ENCODE measurements at places on chromosomes 7 and 10.

- peak; percentile 19 for DNase-seq
These were observed 142.8 kb downstream of the LSM5 start for GRCh38 chr7:32347244-32347828.

DNA sequence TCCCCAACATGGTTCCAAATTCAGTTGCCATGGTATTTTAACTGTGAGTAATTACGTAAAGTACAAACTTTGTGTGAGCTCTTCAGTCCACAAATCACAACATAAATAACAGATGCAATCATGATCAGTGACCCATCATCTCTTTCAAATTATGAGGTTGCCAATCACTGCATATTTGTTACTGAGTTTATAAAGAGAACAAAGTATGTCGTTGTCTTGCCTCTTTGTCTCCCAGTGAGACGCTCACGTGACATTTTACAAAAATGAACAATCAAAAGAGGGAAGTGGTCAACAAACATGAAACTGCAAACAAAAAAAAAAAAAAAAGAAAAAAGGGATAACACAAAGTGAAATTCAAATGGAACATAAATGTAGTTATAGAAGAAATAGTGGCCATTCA is 122.7 kb upstream of the PDSS1 start:
- no peak for DNase-seq

DNA sequence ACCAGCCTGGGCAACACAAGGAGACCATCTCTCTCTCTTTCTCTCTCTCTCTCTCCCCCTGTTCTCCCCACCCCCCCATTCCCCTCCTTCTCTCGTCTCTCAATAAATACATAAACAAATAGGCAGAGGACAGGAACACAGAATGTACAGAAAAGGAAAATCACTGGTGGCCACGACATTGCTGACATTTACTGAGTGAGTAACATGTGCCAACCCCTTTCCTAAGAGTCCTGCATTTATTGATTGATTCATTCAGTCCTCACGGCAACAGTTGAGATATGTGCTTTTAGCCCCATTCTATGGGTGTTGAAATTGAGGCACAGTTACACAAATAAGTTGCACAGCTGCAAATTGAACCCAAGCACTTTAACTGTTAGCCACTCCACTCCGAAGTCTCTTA is 114.3 kb upstream of the SAMD8 start:
- no peak for DNase-seq

GRCh38 chr10:31622978-31623377 is 304.0 kb downstream of the ZEB1 start:
- no peak for DNase-seq

DNA sequence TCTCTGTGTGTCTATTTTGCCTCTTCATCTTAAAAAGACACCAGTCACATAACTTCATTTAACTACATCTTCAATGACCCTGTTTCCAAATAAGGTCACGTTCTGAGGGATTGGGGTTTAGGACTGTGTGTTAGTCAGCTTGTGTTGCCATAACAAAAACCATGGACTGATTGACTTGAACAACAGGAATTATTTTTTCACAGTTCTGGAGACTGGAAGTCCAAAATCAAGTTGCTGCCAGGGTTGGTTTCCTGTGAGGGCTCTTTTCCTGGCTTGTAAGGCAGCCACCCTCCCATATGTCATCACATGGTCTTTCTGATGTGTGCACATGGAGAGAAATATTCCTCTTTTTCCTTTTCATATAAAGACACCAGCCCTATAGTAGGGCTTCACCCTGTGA is 55.3 kb downstream of the REEP3 start:
- DNase-seq = no peak

DNA sequence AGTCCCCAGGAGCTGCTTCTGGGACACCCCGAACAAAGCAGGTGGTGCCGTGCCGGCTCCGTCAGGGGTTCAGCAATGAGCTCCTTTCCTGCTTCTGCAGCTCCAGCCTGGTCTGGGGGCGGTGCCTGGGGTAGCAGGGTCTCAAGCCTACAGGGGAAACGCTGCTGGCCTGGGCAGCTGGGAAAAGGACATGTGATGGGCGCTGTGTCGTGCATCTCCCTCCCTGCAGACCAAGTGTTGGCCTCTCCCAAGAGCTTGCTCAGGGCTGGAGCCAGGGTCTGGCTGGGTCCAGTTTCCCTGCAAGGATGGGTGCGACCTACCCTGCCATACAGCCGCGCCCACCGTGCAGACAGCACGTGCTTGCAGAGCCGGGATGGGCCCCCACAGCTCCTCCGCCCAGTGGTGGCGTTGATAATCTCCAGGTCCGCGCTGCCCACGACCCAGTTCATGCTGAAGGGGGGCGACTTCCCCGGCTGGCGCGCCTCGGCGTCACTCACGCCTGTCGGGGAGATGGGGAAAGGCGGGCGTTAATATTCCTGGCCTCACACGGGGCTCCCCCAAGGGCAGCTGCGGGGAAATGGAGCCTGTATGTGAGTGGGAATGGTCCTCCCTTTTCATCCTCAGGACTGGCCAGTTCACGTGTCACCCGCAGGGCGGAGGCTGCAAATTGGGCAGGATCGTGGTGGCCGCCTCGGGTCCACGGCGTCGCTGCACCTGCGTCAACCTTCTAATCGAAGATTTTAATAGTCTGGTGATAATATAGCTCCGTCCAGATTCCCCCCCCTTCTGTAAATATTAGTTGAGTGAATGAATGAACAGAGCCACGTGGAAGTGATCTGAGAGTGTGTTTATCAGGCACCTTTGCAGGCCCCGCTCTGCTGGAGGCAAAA is 128.6 kb downstream of the WDR37 start:
- no peak for DNase-seq

- DNase-seq = no peak
These were observed 10.7 kb downstream of the PEX1 start for GRCh38 chr7:92517631-92518030.

GRCh38 chr7:2477447-2478398 is 1.5 kb upstream of the GRIFIN start:
- DNase-seq = peak; percentile 16

- peak; percentile 39 for DNase-seq
These were observed 47.3 kb upstream of the INSYN2A start for GRCh38 chr10:127243490-127244272.

DNA sequence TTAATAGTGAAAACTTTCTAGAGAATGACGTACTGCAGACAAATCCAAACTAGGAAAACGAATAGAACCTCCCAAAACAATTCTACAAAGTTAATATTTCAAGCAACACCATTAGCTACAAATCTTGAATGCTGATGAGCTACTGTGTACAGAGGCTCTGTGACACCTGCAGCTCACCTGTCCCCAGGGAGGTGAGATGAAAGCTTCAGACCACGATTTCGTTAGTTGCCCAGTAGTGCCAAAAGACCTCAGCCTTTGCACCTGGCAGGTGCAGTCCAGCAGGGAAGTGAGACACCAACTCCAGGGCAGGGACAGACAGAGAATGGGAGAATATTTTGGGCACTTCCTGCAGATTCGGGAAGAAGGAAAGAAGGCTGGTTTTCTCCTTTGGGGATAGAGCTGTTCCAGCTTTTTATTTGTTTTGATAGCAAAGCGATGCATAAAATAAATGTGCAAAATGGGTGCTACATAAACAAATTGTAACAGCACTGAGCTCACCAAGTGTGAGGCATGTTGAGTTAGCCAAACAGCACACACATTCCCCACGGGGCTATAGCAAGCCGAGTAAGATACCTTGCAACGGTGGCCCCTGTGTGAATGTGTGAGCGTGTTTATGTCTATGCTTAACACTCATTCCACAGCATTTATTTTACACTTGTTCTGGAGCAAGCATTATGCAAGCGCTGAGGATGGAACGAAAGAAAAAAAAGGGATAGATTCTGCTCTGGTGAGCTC is 1024.8 kb upstream of the AUTS2 start:
- DNase-seq = no peak

GRCh38 chr10:122864901-122865300 is 14.5 kb downstream of the FAM24B start:
- no peak for DNase-seq

- no peak for DNase-seq
These were observed 173.8 kb upstream of the SMIM30 start for GRCh38 chr7:113292105-113292504.

Data from HCT116 (cell line).